Heart right ventricle (tissue), 16 donors: ENCODE measurements at places on chromosomes 4 and X. TPM values are rescaled to one million over a fixed set of nuclear protein-coding genes. Genes with fewer than 3 reads are reported as not detected.

DNA sequence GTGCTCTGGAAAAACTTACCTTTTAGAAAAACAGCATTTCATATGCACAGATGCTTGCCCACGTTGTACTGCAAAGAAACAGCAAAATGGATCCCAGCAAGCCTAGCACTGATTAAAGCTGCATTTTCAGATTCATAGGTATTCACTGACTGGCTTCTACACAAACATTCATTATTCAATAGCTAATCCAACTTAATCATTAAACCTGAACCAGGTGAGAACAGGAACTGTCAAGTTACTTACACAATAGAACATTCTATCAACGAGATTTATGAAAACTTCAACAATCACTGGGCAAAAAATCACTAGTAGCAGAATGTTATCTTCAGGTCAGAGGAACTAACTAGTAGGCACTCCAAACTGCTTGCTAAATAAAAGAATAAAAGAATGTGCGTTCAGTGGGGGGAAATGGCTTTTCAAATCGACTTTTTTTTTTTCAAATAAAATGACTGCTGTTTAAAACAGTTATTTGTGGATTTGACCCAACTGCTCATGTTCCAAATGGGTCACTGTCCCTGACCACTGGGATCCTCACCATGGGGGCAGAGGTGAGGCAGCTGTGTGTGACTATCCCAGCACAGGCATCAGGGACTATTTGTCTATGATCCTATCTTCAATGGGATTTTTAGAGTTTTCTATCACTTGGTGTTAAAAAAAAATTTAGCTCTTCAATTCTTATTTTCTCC is 42.3 kb downstream of the STX18 start:
- H3K4me1 ChIP-seq: peaks cover 7% of the 10 kb centered on the region
- no peaks in the 10 kb centered on the region for H3K36me3 ChIP-seq
- H3K27ac ChIP-seq: no peak overlapping the region
- no peaks in the 10 kb centered on the region for H3K27me3 ChIP-seq
- no peak overlapping the region for H3K4me3 ChIP-seq

DNA sequence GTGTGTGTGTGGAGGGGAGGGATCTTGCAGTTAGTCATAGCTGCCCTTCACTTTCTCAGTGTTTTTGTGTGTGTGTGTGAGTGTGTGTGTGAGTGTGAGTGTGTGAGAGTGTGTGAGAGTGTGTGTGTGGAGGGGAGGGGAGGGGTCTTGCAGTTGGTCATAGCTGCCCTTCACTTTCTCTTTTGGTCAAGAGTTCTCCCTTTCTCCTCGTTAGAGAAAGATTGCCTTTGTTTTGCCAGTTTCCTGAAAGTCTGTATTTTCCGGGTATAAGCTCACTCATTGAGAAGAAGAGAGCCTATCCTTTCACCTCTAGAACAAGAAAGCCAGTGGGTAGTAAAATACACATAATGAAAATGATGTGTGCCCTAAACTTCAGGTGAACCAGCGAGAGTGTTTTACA is 75.2 kb upstream of the ENPP6 start:
- H3K4me3 ChIP-seq: no peak overlapping the region
- H3K4me1 ChIP-seq: no peaks in the 10 kb centered on the region
- H3K27me3 ChIP-seq: no peaks in the 10 kb centered on the region
- DNase-seq: no peak

The SSX4B gene
- total RNA-seq: not detected

DNA sequence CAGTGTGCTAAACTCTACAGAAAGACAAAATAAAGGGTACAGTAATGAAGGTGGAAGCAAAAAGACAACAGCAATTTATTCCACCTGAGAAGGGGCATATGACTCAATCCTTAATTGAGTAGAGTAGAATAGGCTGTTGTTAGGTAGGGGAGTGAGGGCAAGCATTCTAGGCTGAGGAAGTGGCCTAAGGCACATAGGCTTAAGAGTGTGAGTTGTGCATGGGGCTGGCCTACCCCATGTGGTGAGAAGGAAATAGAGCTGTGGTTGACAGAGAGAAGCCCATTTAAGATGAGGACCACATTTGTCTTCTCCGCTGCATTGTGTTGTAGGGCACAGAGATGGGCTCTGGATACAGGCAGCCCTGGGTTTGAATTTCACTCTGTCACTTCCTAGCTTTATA is 3.4 kb upstream of the ZCCHC18 start:
- no peak overlapping the region for H3K27ac ChIP-seq
- no peak overlapping the region for H3K4me3 ChIP-seq
- peaks cover 5% of the 10 kb centered on the region for H3K4me1 ChIP-seq
- DNase-seq: no peak
- H3K27me3 ChIP-seq: no peaks in the 10 kb centered on the region

- H3K4me3 ChIP-seq: no peak overlapping the region
- H3K36me3 ChIP-seq: no peaks in the 10 kb centered on the region
- H3K27me3 ChIP-seq: no peaks in the 10 kb centered on the region
- DNase-seq: no peak
- no peaks in the 10 kb centered on the region for H3K4me1 ChIP-seq
- no peak overlapping the region for H3K27ac ChIP-seq
Measured at GRCh38 chr4:142386449-142386848, 459.7 kb downstream of the INPP4B start.

DNA sequence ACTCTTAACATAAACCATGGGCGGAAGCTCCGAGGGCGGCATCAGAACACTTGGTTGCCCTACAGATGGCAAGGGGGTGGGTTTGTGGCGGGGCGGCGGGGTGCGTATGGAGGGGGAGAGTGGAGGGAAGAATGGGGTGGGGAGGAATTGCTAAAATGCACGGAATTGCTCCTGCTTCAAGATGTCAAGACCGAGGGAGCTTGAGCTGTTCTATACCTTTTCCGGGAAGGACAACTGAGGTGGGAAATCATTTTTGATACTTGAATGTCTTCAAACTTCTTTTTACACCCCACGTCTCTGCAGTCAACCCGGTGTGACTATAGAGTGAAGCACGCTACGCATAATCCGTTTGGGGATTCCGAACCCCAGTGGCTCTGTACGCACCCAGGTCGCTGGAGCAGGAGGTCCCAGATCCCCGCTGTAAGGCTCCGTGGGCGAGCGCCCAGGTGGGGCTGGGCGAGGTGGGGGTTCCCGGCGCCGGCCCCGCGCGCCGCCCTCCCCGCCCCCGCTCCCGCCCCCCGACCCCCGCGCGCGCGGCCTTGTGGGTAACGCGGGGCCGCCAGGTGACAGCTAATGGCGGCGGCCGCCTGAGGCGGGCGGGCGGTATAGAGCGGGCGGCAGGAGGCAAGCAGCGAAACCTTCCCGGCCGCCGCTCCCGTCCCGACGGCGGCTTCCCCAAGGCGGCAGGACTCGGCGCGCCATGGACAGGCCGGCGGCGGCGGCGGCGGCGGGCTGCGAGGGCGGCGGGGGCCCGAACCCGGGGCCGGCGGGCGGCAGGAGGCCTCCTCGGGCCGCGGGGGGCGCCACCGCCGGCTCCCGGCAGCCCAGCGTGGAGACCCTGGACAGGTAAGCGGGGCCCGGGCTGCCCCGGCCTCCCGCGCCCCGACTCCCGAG is at the start of gene MTMR1:
MTMR1 (plus strand) TSS at position 566 of the 894 bp plus-strand sequence; CDS start at position 701, 135 bp downstream.
- peak within 1 kb of the TSS; percentile 71 for H3K27ac ChIP-seq

DNA sequence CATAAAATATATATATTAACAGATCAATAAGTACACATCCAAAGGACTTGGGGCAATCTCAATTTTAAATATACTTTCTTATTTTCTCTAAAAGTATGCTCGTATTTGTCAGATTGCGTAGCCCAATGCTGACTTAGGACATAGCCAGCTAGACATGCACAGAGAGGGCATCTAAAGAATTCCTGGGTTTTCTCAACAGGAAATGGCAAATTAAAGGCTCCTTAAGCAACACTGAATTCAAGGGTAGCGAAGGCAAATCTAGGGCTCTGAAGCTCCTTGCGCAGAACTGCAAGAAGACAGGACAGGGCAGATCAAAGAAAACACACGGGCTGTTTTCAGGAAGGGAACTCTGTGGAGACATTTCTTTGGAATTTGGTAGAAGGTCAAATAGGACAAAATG is 94.6 kb upstream of the FTHL17 start:
- H3K4me1 ChIP-seq: peaks cover 7% of the 10 kb centered on the region
- no peaks in the 10 kb centered on the region for H3K27me3 ChIP-seq
- no peak for DNase-seq
- H3K27ac ChIP-seq: no peak overlapping the region
- peaks cover 24% of the 10 kb centered on the region for H3K36me3 ChIP-seq

DNA sequence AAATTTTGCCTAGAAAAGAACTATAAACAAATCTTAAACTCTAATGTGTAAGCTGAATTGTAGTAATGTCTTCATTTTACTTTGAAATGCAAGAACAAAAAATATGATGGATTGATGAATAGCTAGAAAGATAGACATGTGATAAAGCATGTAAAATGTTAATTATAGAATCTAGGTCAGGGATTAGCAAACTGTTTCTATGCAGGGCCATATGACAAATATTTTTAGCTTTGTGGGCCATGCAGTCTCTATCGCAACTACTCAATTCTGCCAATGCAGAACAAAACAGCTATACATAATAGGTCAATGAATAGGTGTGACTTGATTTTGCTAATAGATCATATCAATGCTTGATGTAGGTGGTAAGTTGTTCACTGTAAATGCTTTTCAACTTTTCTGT is 75.3 kb downstream of the TBCK start:
- H3K27ac ChIP-seq: no peak overlapping the region
- H3K4me1 ChIP-seq: no peaks in the 10 kb centered on the region
- H3K4me3 ChIP-seq: no peak overlapping the region
- DNase-seq: no peak
- peaks cover 39% of the 10 kb centered on the region for H3K36me3 ChIP-seq

GRCh38 chrX:45757272-45757671 is 556.6 kb upstream of the DIPK2B start:
- peaks cover 13% of the 10 kb centered on the region for H3K4me1 ChIP-seq
- no peak overlapping the region for H3K27ac ChIP-seq
- DNase-seq: no peak
- peaks cover 18% of the 10 kb centered on the region for H3K27me3 ChIP-seq

The S100G gene
- not detected for total RNA-seq

DNA sequence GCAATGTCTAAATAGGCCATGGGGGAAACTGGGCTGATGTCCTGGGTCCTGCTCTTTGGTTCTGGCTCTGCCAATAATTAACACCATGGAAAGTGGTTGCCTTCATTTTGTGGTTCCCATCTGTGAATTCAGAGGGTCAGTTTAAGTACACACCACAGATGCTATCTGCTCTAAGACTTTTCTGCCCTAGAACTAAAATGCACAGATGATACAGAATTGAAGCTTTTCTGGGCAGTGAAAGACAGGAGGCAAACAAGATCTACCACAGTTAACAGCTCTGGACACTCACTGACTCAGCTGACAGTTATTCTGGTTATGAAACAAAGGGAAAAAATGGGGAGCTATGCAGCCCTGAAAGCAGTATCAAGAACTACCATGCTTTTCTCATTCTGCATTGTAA is 37.3 kb downstream of the APBB2 start:
- peak overlapping the region; percentile 28 for H3K27ac ChIP-seq
- H3K36me3 ChIP-seq: no peaks in the 10 kb centered on the region
- H3K4me1 ChIP-seq: peaks cover 39% of the 10 kb centered on the region
- H3K4me3 ChIP-seq: no peak overlapping the region
- no peak for DNase-seq
- H3K27me3 ChIP-seq: no peaks in the 10 kb centered on the region

DNA sequence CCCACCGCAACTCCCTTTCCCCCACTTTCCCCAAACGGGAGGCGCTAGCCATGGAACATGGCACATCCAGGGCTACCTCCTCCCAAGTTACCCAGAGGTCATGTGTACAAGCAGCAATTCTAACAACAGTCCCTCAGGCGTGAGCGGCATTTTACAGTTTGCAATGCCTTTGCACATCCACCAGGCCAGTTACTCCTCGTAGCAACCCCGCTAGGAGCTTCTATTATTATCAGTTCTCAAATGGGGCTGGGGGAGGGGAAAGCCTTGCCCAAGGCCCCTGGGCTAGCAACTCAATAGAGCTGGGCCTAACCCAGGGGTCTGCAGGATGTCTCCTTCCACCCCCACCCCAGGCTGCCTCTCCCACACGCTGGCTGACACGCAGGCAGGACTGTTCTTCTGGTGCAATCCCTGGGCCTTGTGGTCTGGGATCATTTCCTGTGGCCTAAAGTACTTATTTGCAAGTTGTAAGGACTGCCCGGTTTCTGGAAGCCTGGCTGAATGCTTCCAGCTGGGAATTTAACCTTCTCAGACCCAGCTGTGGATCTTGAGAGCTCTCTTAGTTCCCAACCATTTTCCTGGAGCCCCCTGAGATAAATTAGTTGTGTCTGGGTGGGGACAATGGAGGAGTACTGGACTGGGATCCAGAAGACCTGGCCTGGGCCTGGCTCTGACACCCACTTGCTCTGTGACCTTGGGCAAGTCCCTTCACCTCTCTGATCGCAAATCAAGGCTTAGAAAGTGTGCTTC is 27.7 kb downstream of the PJA1 start:
- H3K27ac ChIP-seq: peak overlapping the region; percentile 70
- peak; percentile 16 for DNase-seq
- no peaks in the 10 kb centered on the region for H3K36me3 ChIP-seq
- no peaks in the 10 kb centered on the region for H3K27me3 ChIP-seq
- no peaks in the 10 kb centered on the region for H3K4me1 ChIP-seq
- H3K4me3 ChIP-seq: peak overlapping the region; percentile 23

GRCh38 chrX:9573282-9574106 is 108.6 kb downstream of the TBL1X start:
- no peak overlapping the region for H3K27ac ChIP-seq
- H3K4me1 ChIP-seq: no peaks in the 10 kb centered on the region

GRCh38 chr4:110193822-110194761 is 4.3 kb downstream of the ELOVL6 start:
- no peaks in the 10 kb centered on the region for H3K27me3 ChIP-seq
- no peaks in the 10 kb centered on the region for H3K36me3 ChIP-seq
- peak; percentile 35 for DNase-seq
- H3K4me1 ChIP-seq: peaks cover 12% of the 10 kb centered on the region
- H3K27ac ChIP-seq: no peak overlapping the region
- no peak overlapping the region for H3K4me3 ChIP-seq

DNA sequence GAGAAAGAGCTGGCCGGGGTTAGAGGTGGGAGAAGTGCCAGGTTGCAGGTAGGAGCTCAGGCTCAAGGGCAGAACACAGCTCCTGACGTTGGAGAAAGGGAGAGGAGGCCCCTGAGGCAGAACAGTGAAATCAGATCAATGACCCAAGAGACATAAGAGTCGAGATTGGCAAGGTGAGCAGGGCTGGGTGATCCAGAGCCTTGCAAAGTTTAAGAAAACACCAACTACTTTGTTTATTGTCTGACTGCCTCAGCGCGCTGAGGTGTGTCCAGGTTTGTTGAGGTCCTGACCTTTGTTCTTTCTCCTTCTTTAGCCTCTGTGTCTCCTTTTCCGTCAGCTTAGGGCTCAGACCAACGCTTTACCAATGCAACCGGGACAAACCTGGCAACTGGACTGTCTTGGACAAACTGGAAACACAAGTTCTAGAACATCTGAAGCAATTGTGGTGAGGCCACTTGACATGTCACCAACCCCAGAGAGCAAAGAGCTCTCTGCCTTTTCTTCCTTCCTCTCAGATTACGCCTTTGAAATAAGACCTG is 28.3 kb downstream of the CHRNA9 start:
- H3K36me3 ChIP-seq: no peaks in the 10 kb centered on the region
- no peak overlapping the region for H3K4me3 ChIP-seq
- H3K27me3 ChIP-seq: no peaks in the 10 kb centered on the region
- H3K27ac ChIP-seq: no peak overlapping the region

- H3K4me1 ChIP-seq: peaks cover 34% of the 10 kb centered on the region
- no peaks in the 10 kb centered on the region for H3K27me3 ChIP-seq
- no peak for DNase-seq
- no peaks in the 10 kb centered on the region for H3K36me3 ChIP-seq
Measured at GRCh38 chr4:142380052-142380602, 466.0 kb downstream of the INPP4B start.

The C4orf54 gene
- 2.4 TPM for total RNA-seq

GRCh38 chr4:41216294-41217019 is 2.1 kb upstream of the APBB2 start:
- DNase-seq: peak; percentile 55
- H3K27me3 ChIP-seq: peaks cover 50% of the 10 kb centered on the region
- H3K36me3 ChIP-seq: no peaks in the 10 kb centered on the region
- peak overlapping the region; percentile 98 for H3K4me3 ChIP-seq

- H3K27ac ChIP-seq: no peak overlapping the region
- no peak for DNase-seq
- no peak overlapping the region for H3K4me3 ChIP-seq
Measured at GRCh38 chrX:133333154-133333750, 82.0 kb downstream of the GPC4 start.
